NCI-H1694 treated with DMSO at 0.1 percent for 48 hours (cell line): ENCODE measurements at places on chromosomes 16 and 17.

DNA sequence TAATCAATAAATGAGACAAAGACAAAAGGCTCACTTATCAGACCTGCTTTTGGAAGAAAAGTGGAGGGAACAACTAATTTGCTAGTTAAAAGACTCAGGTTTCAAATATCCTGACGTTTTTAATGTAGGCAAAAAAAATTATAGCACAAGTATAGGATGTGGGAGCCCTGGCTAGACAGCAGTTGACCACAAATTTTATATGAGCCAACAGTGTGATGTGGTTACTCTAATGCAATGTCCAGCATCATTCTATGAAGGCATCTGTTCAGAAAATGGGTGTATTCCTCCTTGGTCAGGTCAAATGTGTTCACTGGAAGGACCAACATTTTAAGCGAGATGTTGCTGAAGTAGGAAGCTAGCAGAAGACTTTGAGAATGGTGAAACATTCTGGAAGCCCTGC, 237.4 kb downstream of the MAP2K6 start:
- DNase-seq, result no peak

GRCh38 chr17:42142371-42142896, 12.4 kb downstream of the RAB5C start:
- DNase-seq, result no peak

- peak; percentile 87 for DNase-seq
These were observed 483.1 kb downstream of the CDH11 start for GRCh38 chr16:64638766-64639165.

GRCh38 chr17:74963656-74964055, 8.9 kb downstream of the HID1 start:
- DNase-seq, result no peak

- no peak for DNase-seq
These were observed 32.8 kb upstream of the TBX2 start for GRCh38 chr17:61366715-61367413.

DNA sequence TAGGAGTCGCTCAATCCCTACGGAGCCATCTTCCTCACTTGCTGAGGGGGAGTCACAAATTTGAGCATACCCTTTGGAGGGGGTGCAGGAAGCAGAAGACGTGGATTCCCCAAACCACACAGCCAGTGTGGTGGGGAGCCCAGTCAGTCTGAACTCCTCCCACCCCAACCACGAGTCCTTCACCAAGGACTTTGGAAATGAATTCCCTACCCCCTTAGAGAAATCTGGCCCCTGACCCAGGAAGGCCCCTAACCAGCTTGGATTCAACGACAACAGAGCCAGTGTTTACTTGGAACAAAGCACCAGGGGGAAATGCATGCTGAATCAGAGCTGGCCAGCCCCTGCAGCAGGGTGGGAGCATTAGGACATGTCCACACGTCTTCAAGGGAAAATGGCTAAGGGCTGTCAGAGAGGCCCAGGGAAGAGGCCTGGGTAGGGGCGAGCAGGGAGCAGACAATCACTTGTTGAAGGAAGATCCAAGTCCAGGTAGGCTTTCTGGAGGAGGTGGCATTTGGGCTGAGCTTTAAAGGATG, 5.5 kb upstream of the TMEM92 start:
- DNase-seq, result no peak

DNA sequence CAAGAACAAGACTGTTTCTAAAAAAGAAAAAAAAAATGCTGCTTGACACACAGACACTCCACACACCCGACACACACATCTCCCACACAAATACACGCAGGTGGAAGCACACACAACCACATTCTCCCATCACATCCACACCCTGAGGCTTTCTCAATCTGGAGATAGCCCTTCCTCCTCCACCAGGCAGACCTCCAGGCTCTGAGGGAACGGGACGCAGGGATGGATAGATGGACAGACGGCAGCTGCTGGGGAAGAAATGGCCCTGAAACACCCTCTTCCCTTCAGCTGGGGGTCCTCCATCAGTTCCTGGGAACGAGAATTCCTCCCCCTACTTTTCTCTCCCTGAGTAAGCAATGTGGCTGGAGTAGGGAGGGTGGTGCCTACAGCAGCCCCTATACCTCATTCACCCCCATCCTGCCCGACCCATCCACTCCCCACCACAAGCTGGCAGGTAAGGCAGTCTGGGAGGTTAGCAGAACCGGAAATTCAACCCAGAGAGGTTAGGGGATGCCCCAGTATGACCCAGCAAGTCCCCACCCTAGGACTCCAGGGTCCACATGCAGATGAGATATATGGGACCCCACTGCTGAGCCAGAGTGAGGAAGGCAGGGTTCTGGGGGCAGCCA, 4.1 kb upstream of the LITAFD start:
- DNase-seq, result no peak

- DNase-seq, result peak; percentile 25
These were observed 1.7 kb upstream of the STAT5A start for GRCh38 chr17:42286411-42287221.

DNA sequence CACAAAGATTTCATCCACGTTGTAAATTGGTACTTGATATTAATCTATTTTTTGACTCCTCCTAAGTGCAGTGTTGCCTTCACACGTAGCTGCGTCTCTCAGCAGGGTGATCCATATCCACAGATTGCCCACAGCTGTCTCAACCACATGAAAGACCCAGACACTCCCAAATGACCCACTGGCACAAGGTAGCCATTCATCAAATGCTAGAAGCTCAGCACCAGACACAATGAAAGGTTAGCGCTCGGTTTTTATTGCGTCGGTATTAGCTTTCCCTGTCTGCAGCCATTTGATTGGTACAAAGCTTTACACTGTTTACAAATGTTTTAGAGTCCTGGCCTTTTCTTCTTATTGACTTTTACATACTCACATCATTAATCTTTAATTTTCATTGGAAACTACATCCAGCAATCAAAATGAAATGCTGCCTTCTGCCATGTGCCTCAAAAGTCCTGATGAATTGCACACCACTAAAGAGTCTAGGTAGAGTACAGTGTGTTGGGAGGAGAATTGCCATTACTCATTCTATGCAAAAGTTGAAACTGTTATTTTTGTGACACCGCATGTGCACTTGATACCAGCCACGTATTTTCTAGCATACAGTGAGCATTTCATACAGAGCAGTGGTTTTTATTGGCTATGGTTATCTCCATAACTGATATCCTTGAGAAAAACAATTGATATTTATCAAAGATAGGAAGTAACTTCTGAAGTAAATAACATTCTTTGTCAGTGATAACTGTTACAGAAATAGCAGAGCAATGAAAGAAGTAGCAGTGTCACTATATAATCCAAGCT, 127.3 kb upstream of the NUDT7 start:
- no peak for DNase-seq

- DNase-seq, result no peak
These were observed 6.5 kb downstream of the SPNS2 start for GRCh38 chr17:4505187-4505586.

DNA sequence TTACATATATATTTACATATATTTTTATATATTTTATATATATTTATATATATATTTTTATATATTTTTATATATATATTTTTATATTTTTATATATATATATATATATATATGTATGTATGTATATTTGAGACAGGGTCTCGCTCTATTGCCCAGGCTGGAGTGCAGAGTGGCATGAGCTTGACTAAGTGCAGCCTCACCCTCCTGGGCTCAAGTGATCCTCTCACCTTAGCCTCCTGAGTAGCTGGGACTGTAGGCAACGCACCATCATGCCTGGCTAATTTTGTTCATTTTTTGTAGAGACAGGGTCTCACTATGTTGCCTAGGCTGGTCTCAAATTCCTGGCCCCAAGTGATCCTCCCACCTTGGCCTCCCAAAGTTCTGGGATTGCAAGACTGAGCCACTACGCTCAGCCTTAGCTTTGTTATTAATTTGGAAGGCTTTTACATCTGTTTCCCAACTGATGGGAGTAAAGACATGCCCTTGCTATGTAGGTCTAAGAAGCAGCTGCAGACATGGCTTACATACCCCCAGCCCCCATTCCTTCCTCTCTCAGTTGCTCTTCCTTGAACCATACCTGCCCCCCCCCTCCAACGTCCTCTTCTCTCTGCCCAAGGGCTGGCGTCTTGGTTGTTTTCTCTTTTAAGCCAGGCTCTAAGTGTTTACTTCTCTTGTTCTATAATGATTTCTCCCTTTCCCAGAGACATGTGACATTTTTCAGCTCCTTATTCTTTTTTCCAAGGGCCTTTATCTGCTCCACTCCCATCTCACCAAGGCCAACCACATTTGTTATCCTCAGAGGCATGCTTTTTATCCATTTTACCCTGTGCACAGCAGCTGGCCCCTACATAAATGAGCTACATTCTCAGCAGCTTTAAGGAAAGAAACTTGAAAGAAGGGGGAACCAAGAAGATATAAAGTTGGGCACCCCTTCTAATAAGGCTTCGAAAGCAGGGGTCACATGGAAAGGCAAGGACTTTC, 64.2 kb upstream of the ATF7IP2 start:
- DNase-seq, result no peak

DNA sequence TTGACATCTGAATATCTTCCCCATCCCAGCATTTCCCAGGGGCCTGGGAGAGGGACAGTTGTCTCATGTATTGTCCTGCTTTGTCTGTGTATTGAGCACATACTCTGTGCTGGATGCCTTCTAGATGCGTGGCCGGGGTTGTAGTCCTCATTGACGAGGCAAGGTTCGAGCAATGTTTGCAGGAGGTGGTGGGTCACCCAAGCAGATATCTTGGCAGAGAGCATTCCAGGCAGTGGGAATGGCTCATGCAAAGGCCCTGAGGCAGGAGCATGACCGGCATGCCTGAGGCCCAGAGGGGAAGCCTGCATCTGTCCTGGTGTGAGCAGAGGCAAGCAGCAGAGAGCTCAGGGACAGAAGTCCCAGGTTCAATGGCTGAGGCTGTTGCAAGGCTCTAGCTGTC, 17.5 kb downstream of the KRT33A start:
- DNase-seq, result no peak
